ENCODE measurements at places on chromosomes 12 and 14.

- no peak for DNase-seq
Measured at GRCh38 chr14:23443411-23443812, 8.0 kb upstream of the MYH7 start.

- DNase-seq: no peak
Measured at GRCh38 chr12:113758165-113758924, 207.8 kb downstream of the RBM19 start.

- no peak for DNase-seq
Measured at GRCh38 chr14:22419620-22420019, 169.4 kb downstream of the DAD1 start.

- no peak for DNase-seq
Measured at GRCh38 chr14:75306927-75307699, 28.5 kb downstream of the FOS start.

DNA sequence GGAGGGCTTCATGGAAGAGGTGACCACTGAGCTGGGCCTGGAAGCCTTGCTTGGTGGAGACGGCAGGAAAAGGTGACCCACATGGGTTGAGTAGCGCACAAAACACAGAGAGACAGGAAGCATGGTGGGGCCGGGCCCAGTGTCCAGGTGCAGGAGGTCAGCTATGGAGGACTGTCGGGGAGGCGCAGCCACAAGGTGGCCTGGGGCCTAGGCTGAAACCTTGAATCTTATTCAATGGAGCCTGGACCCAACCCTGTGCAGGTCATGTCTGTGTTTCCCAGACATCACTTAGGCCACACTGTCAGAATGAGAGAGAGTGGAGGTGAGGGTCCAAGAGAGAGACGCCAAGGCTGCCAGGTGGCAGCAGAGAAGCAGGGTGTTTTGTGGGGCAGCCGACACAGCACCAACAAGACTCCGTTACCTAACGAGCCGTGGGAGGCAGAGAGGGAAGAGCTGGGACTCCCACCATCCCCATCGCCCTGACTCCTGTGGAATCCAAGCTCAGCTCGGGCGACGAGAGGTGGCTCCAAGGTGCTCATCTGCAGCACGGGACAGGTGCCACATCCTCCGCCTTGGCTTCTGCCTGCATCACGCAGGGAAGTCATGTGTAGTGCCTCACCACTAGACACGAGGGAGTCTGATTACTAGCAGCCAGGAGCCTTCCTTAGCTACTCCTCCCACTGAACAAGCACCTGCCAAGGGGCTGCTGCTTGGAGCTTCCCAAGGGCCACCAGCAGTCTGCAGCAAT, 38.7 kb downstream of the DEGS2 start:
- no peak for DNase-seq

- DNase-seq: no peak
Measured at GRCh38 chr12:124906606-124907261, 7.7 kb downstream of the UBC start.

DNA sequence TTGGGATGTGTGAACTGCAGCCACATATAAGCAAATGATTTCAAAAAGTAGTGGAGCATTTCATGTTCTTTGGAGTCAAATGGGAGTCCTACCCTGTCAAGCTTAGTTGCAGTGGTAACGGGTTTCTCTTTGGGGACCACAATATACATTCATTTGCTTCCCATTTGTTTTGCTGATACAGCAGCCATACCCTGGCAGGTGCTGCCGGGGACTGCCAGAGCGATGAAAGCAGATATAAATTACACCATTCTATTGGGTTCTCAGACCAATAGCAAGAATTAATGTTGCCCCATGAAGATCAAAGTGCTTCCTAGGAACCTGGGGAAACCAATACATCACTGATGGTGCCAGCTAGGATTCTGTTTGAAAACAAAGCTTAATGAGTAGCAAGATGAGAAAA, 1621.5 kb upstream of the FLRT2 start:
- no peak for DNase-seq

DNA sequence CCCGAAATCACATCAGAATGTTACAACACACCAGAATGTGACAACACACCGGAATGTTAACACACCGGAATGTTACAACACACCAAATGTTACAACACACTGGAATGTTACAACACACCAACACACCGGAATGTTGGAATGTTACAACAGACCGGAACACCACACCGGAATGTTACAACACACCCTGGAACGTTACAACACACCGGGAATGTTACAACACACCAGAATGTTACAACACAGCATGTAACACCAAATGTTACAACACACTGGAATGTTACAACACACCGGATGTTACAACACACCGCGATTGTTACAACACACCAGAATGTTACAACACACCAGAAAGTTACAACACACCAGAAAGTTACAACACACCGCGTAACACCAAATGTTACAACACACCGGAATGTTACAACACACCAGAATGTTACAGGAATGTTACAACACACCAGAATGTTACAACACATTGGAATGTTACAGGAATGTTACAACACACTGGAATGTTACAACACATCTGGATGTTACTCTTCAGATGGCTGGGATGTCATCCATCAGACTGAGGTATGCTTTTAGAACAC, 21.1 kb downstream of the CHFR start:
- DNase-seq: no peak

GRCh38 chr12:122740351-122740750, 9.7 kb upstream of the HCAR1 start:
- DNase-seq: no peak

- DNase-seq: no peak
Measured at GRCh38 chr12:58882826-58883225, 37.5 kb downstream of the LRIG3 start.
